ENCODE measurements at places on chromosomes 5 and 9. TPM values are rescaled to one million over a fixed set of nuclear protein-coding genes. Genes with fewer than 3 reads are reported as not detected.
A peak's percentile ranks its signal among the peaks of the same experiment; 100 is the strongest.

DNAH5 gene
- total RNA-seq: not detected

NUDCD2 gene
- 37.3 TPM for total RNA-seq

HDHD3 gene
- total RNA-seq: 15.3 TPM

PCDHB12 gene
- not detected for total RNA-seq

SLC22A4 gene
- not detected for total RNA-seq

SH2D3C gene
- total RNA-seq: 75.6 TPM

SLC34A3 gene
- not detected for total RNA-seq

DNA sequence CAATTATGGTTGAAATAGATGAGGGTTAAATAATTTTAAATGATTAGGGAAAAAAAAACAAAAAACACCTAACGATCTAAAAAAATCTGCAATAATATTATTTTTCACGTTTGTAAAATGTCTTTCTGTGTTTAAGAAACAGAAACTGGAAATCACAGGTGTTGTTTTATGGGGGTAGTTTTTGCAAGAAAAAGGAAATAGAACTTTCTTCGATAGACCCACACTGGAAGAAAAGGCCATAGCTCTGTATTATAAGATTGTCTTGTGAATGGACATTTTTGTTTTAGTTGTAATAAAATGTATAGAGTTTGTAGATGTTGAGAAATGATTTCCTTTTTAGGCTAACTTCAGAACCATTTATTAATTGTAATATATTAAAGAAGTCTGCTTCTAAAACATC is 5.5 kb downstream of the CSNK1G3 start:
- peaks cover 20% of the 10 kb centered on the region for H3K36me3 ChIP-seq
- no peaks in the 10 kb centered on the region for H3K27me3 ChIP-seq
- no peak overlapping the region for H3K27ac ChIP-seq
- peaks cover 53% of the 10 kb centered on the region for H3K4me1 ChIP-seq
- no peak for DNase-seq

- H3K4me3 ChIP-seq: no peak overlapping the region
- no peaks in the 10 kb centered on the region for H3K27me3 ChIP-seq
- peaks cover 3% of the 10 kb centered on the region for H3K36me3 ChIP-seq
Observed at GRCh38 chr9:97359147-97359546, 51.7 kb downstream of the CCDC180 start.

DNA sequence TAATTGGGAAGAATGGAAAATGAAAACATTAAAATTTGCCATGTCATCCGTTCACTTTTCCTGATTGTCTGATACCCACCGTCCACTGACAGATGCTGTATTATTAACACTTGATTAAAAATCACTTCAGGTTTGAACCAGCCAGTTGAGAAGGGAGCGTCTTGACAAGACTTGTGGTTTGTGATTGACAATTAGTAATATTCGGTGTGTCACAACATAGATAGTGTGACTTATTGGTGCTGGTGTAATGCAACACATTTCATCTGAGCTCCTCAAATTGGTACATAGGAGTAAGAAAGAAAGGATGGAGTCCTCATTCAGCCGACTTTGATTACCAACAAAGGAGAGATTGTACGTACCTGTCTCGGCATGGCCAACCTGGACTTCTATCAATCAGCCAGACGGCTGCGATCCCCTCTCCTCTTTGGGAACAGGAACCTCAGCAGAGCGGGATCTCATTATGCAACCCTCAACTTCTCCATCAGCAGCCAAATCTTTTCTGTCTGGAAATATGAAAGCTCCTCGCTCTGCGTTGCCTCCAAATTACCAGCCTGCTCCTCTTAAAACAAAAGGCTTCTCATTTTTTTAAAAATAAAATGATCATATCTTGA is 211.7 kb upstream of the MVB12B start:
- no peak overlapping the region for H3K4me3 ChIP-seq
- no peaks in the 10 kb centered on the region for H3K36me3 ChIP-seq
- no peaks in the 10 kb centered on the region for H3K27me3 ChIP-seq
- DNase-seq: no peak

- H3K27ac ChIP-seq: no peak overlapping the region
- H3K4me3 ChIP-seq: no peak overlapping the region
- H3K4me1 ChIP-seq: no peaks in the 10 kb centered on the region
- no peaks in the 10 kb centered on the region for H3K27me3 ChIP-seq
Observed at GRCh38 chr5:147348046-147348445, 113.2 kb downstream of the STK32A start.

- DNase-seq: peak; percentile 39
- peaks cover 36% of the 10 kb centered on the region for H3K36me3 ChIP-seq
- peaks cover 15% of the 10 kb centered on the region for H3K27me3 ChIP-seq
- H3K4me1 ChIP-seq: peaks cover 47% of the 10 kb centered on the region
- H3K27ac ChIP-seq: peak overlapping the region; percentile 73
- H3K4me3 ChIP-seq: peak overlapping the region; percentile 86
Observed at GRCh38 chr9:6414247-6414641, 1.2 kb downstream of the UHRF2 start.

GRCh38 chr9:96522366-96522765 is 72.4 kb downstream of the HABP4 start:
- no peak overlapping the region for H3K27ac ChIP-seq
- peaks cover 6% of the 10 kb centered on the region for H3K4me1 ChIP-seq
- no peaks in the 10 kb centered on the region for H3K36me3 ChIP-seq

GRCh38 chr5:117615226-117615625 is 1040.6 kb upstream of the SEMA6A start:
- no peaks in the 10 kb centered on the region for H3K36me3 ChIP-seq
- DNase-seq: no peak
- no peak overlapping the region for H3K4me3 ChIP-seq

DNA sequence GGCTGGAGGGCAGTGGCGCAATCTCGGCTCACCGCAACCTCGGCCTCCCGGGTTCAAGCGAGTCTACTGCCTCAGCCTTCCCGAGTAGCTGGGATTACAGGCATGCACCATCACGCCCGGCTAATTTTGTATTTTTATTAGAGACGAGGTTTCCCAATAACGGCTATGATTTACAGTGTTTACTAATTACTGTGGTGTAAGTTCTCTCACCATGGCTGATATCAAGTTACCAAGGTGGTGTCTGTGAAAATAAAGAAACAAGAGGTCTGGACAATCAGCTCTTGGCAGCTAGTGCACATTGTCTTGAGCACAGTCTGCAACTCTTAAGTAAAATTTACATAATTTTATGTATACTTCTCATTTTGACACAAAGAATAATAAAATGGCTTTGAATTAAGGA is 385.5 kb upstream of the COX7C start:
- no peak overlapping the region for H3K27ac ChIP-seq
- H3K4me1 ChIP-seq: no peaks in the 10 kb centered on the region
- no peak overlapping the region for H3K4me3 ChIP-seq

DNA sequence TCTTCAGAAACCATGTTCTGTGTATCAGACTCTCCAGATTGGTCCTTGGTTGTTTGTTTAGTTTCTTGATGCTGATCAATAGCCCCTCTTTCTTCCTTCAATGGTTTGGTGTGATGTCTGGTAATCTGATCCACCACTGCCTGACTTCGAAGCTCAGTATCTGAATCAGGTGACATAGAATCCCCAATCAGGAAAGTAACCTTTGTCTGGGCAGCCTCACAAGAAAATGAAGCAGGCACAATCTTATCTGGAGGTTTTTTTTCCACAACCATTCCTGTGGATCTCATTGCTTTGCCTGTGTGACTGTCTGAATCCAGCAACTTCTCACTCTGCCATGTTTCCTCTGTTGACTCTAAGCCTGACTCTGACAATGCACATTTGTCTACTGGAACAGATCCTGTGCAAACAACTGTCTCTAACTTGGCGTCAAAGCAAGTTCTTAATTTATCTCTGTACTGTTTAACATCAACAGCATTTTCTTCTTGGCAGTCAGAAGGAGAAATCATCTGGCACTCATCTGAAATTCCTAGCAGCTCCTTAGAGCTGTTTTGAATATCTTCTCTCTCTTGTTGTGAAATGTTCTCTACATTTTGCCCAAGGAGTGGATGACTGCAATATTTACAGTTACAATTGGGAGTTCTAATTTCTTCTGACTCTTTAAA is 37.1 kb upstream of the RAPGEF6 start:
- no peak overlapping the region for H3K27ac ChIP-seq
- no peak overlapping the region for H3K4me3 ChIP-seq
- peaks cover 69% of the 10 kb centered on the region for H3K36me3 ChIP-seq
- peaks cover 32% of the 10 kb centered on the region for H3K4me1 ChIP-seq
- no peak for DNase-seq
- H3K27me3 ChIP-seq: no peaks in the 10 kb centered on the region

- peak overlapping the region; percentile 100 for H3K27ac ChIP-seq
- peak; percentile 25 for DNase-seq
- H3K4me3 ChIP-seq: peak overlapping the region; percentile 94
- H3K36me3 ChIP-seq: peaks cover 31% of the 10 kb centered on the region
- peaks cover 63% of the 10 kb centered on the region for H3K4me1 ChIP-seq
Observed at GRCh38 chr5:138544181-138545134, 1.4 kb upstream of the ETF1 start.

DNA sequence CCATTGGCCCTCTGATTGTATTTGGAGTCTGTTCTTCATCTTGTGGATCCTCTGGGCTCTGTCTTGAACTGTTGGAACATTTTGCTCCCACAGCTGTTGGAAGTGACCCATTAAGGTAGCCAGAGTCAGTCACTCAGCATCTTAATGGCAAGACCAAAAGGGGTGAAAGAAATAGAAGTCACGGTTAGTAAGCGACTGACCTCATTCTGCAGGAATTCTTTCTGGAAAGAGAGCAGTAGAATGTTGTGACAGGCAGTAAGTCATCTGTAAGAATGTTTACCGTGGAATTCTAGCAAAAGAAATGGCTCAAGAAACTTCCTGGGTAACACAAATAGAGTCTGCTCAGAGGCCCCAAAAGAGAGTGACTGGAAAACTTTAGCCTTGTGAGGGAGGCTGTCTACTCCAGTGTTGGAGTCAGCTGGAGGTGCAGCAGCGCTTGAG is 28.6 kb upstream of the TNC start:
- H3K27ac ChIP-seq: no peak overlapping the region
- peaks cover 1% of the 10 kb centered on the region for H3K36me3 ChIP-seq
- H3K4me1 ChIP-seq: peaks cover 21% of the 10 kb centered on the region
- H3K4me3 ChIP-seq: no peak overlapping the region
- H3K27me3 ChIP-seq: peaks cover 20% of the 10 kb centered on the region

DNA sequence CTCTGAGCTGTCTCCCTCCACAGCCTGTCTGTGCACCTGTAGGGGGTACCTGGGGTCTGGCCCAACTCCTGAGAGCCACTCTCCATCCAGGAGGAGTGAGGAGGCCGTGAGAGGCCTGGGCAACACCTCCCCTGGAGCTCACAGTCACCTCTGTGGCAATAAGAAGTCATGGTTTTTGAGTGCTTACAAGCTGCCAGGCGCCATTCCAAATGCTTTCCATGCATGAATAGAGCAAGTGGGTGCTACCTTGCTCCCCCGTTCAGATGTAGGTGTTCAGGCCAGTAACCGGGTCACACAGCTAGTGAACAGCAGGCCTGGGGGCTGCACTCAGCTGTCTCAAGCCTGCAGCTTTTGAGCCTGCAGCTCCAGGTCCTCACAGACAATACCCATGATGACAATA is 30.6 kb downstream of the CORO2A start:
- H3K27me3 ChIP-seq: no peaks in the 10 kb centered on the region
- no peak overlapping the region for H3K4me3 ChIP-seq
- H3K36me3 ChIP-seq: no peaks in the 10 kb centered on the region
- no peak overlapping the region for H3K27ac ChIP-seq
- H3K4me1 ChIP-seq: peaks cover 33% of the 10 kb centered on the region

- no peaks in the 10 kb centered on the region for H3K27me3 ChIP-seq
- no peak overlapping the region for H3K27ac ChIP-seq
- H3K4me3 ChIP-seq: no peak overlapping the region
- H3K36me3 ChIP-seq: no peaks in the 10 kb centered on the region
Observed at GRCh38 chr5:28324174-28324573, 1285.8 kb upstream of the CDH9 start.

DNA sequence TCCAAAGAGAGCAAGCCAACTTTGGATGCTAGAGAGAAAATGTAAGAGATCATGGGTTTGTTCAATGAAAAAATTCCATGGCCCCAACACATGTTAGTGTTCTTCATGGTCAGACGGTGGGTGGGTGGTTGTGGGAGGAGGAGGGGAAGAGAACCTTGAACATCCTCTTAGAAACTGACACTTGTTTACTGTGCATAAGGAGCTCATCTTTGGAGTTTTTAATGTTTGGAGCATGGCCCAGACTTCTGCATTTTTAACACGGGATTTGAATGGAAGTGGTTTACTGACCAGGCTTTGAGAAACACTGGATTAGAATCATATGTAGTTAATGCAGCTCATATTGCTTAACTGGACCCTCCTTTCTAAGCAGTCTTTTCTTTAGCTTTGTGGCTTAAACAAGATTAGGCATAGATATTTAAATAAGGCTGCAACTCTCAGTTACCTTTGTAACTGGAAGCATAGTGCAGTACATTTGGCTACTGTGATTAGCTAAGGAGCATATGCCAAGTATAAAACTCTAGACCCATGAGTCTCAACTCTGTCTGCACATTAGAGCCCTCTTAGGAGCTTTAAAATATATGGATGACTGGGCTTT is 60.1 kb downstream of the FOCAD start:
- DNase-seq: no peak
- H3K27ac ChIP-seq: no peak overlapping the region
- H3K36me3 ChIP-seq: peaks cover 10% of the 10 kb centered on the region

DNA sequence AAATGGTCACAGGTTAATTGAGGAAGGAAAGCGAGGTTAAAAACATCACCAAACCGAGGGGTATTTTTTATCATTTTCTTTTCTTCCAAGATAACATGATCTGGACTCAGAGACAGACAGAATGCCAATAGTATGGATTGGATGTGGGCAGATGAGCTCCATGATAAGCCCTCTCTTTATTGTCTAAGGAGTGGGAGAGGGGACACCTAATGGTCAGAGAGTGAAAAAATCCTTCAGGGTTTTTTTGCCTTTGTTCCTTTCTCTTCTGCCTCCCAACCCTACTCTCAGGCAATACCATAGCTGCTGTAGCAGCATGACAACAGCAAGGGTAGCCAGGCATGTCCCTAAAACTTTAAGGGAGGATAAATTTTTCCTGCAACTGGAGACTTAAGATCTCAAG is 94.7 kb downstream of the DIRAS2 start:
- DNase-seq: no peak
- no peak overlapping the region for H3K4me3 ChIP-seq
- peaks cover 3% of the 10 kb centered on the region for H3K27me3 ChIP-seq
- H3K36me3 ChIP-seq: no peaks in the 10 kb centered on the region

DNA sequence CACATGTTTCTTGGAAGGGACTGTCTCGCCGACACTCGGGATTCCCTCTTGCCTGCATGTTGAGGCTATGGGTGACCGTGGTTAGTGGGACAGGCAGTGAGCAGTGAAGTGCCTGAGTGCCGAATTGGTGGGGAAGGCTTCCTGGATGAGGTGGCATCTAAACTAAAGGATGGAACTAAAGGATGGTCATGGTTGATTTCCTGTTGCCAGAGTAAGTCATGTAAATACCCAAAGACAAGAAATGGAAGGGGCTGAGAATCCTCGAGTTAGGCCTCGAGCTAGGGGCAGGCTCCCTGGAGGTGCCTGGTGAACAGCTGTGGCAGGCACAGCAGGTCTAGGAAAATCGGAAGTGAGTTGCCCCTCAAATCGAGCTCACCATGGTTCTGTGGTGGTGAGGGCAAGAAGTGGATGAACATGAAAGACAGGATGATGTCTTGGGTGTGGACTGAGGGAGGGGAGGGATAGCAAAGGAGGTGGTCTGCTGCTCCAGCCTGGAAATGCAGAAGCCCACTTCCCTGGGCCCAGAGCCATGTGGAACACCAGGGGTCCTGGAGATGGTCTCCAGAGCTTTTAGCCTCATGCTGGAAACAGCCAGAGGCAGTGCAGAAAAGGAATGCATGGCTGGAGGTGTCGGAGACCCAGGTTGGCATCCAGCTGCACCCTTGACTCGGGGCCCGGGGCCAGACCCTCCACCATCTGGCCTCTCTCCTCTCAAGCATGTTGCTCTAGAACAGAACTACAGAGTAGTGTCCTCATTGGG is 12.2 kb downstream of the CD74 start:
- DNase-seq: no peak
- H3K36me3 ChIP-seq: peaks cover 59% of the 10 kb centered on the region
- no peaks in the 10 kb centered on the region for H3K4me1 ChIP-seq
- no peak overlapping the region for H3K4me3 ChIP-seq
- no peaks in the 10 kb centered on the region for H3K27me3 ChIP-seq

Data from activated CD8-positive, alpha-beta T cell treated with anti-CD3 and anti-CD28 coated beads, Interleukin-2, amount 10 ng/mL, durations not matched to agents 7 days and 5 days (primary cell).